Activated CD4-positive, alpha-beta memory T cell treated with anti-CD3 and anti-CD28 coated beads for 36 hours (primary cell): ENCODE measurements at places on chromosomes 4 and X. TPM values are rescaled to one million over a fixed set of nuclear protein-coding genes. Genes with fewer than 3 reads are reported as not detected.
A peak's percentile ranks its signal among the peaks of the same experiment; 100 is the strongest.

Gene FHIP1A
- total RNA-seq = 0.46 TPM

Gene VSIG1
- total RNA-seq = 1.1 TPM

Gene DSPP
- not detected for total RNA-seq

Gene TEX13C
- total RNA-seq = not detected

Gene RBM46
- total RNA-seq = not detected

Gene NLRP2B
- not detected for total RNA-seq

DNA sequence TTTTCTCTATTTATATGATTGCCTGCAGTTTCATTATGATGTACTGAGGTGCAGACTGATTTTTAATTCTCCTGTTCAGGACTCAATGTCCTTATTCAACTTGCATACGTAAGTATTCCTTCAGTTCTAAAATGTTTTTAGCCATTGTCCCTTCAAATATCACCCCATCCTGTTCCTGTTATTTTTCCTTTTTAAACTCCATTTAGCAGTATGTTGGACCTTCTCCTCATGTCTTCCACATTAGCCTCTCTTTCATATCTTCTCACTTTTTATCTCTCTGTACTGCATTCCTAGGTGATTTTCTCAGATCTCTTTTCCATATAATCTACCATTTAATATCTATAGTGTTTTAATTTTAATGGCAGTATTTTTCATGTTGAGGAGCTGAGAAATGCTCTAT is 317.7 kb downstream of the NR3C2 start:
- H3K27ac ChIP-seq = no peak overlapping the region
- H3K27me3 ChIP-seq = no peaks in the 10 kb centered on the region
- H3K36me3 ChIP-seq = peaks cover 47% of the 10 kb centered on the region
- DNase-seq = no peak
- no peaks in the 10 kb centered on the region for H3K4me1 ChIP-seq

- no peaks in the 10 kb centered on the region for H3K27me3 ChIP-seq
- H3K36me3 ChIP-seq = peaks cover 6% of the 10 kb centered on the region
- H3K4me1 ChIP-seq = peaks cover 32% of the 10 kb centered on the region
- DNase-seq = no peak
- peak overlapping the region; percentile 99 for H3K4me3 ChIP-seq
These were observed 750 bp downstream of the ARMCX5 start for GRCh38 chrX:102599951-102600579.

GRCh38 chr4:107333518-107333917 is 297.4 kb upstream of the DKK2 start:
- DNase-seq = no peak
- no peak overlapping the region for H3K4me3 ChIP-seq
- no peaks in the 10 kb centered on the region for H3K4me1 ChIP-seq

GRCh38 chrX:460823-461640 is 74.3 kb upstream of the PPP2R3B start:
- H3K27ac ChIP-seq = no peak overlapping the region
- no peak overlapping the region for H3K4me3 ChIP-seq
- no peaks in the 10 kb centered on the region for H3K36me3 ChIP-seq

- no peak overlapping the region for H3K4me3 ChIP-seq
- peaks cover 23% of the 10 kb centered on the region for H3K4me1 ChIP-seq
- no peaks in the 10 kb centered on the region for H3K27me3 ChIP-seq
- no peak overlapping the region for H3K27ac ChIP-seq
- DNase-seq = no peak
These were observed 325.9 kb downstream of the NR3C2 start for GRCh38 chr4:148116264-148116663.

GRCh38 chrX:153806999-153807575 is 12.6 kb downstream of the SSR4 start:
- H3K4me3 ChIP-seq = no peak overlapping the region
- H3K4me1 ChIP-seq = no peaks in the 10 kb centered on the region
- DNase-seq = no peak
- H3K27ac ChIP-seq = no peak overlapping the region

- DNase-seq = no peak
- H3K4me1 ChIP-seq = no peaks in the 10 kb centered on the region
- H3K27ac ChIP-seq = no peak overlapping the region
- H3K4me3 ChIP-seq = no peak overlapping the region
These were observed 339.7 kb downstream of the DMD start for GRCh38 chrX:32871636-32872035.

GRCh38 chr4:137451172-137451825 is 81.0 kb downstream of the PCDH18 start:
- H3K4me3 ChIP-seq = no peak overlapping the region
- H3K36me3 ChIP-seq = no peaks in the 10 kb centered on the region
- DNase-seq = no peak
- H3K27ac ChIP-seq = no peak overlapping the region
- no peaks in the 10 kb centered on the region for H3K27me3 ChIP-seq

DNA sequence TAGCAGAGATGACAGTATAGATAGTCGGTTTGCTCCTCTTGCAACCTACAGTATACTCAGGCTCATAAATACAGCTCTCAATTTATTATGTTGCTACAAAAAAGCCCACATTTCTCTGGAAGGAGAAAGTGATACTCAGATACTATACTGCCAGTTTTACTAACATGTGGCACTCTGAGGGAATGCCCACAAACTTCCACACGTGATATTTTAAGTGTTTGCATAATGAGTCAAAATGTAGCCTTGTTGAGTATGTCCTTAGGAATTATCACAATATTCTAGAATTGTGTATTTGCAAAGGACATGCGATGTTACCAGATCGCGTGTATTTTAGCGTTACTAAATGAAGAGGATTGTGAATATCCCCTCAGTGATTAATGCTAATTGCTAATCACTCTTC is 929.1 kb downstream of the STIM2 start:
- no peak for DNase-seq
- no peaks in the 10 kb centered on the region for H3K36me3 ChIP-seq
- H3K4me1 ChIP-seq = no peaks in the 10 kb centered on the region
- H3K4me3 ChIP-seq = no peak overlapping the region
- no peaks in the 10 kb centered on the region for H3K27me3 ChIP-seq
- no peak overlapping the region for H3K27ac ChIP-seq

DNA sequence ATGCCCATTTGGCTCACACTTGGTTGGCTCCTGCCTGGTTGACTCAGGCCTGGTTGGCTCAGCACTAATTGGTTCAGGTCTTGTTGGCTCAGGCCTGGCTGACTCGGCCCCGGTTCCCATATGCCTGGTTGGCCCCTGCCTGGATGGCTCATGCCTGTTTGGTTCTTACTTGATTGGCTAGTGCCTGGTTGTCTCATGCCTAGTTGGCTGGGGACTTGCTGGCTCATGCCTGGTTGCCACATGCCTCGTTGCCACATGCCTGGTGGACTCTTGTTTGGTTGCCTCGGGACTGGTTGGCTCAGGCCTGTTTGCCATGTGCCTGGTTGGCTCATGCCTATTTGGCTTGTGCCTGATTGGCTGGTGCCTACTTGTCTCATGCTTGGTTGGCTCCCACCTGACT is 103.7 kb downstream of the APOOL start:
- H3K27me3 ChIP-seq = no peaks in the 10 kb centered on the region
- H3K4me1 ChIP-seq = no peaks in the 10 kb centered on the region
- no peak overlapping the region for H3K4me3 ChIP-seq
- no peaks in the 10 kb centered on the region for H3K36me3 ChIP-seq
- DNase-seq = no peak

DNA sequence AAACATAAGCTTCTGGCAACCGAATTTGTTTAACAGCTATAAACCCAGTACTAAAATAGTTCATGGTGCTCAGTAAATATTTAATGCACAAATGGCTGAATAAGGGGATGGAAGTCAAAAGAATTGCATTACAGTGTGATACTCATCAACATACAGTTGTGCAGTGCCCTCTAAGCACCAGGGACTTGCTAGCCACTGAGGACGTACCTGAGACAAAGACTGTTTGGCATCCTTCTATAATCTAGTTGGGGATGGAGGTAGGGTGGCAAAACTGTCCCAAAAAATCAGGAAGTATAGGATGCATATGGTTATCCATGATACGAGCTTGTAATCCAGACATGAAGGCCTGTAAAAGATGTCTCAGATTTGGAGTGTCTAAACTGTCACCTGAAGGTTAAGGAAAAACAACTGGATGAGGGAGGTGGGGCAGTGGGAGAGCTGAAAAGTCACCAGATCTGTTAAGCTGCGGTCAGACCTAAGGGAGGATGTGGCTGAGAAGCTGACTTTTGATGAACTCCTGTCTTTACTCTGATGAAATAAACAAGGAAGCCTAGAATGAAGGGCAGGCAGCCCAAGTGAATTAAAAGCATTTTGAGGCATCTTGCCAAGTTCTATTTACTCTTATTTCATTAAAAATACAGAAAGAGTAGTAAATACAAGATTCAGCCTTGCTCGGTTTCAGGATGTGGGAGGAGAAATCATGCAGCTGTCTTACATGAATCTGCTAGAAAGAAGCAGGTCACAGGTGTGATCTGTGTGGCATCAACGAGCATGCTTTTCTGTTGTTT is 12.0 kb upstream of the CD38 start:
- peaks cover 2% of the 10 kb centered on the region for H3K27me3 ChIP-seq
- peak; percentile 65 for DNase-seq
- peaks cover 43% of the 10 kb centered on the region for H3K4me1 ChIP-seq
- H3K27ac ChIP-seq = peak overlapping the region; percentile 74

- H3K27me3 ChIP-seq = no peaks in the 10 kb centered on the region
- no peaks in the 10 kb centered on the region for H3K4me1 ChIP-seq
- no peak overlapping the region for H3K27ac ChIP-seq
These were observed 51.7 kb downstream of the GLRA2 start for GRCh38 chrX:14581081-14581480.

DNA sequence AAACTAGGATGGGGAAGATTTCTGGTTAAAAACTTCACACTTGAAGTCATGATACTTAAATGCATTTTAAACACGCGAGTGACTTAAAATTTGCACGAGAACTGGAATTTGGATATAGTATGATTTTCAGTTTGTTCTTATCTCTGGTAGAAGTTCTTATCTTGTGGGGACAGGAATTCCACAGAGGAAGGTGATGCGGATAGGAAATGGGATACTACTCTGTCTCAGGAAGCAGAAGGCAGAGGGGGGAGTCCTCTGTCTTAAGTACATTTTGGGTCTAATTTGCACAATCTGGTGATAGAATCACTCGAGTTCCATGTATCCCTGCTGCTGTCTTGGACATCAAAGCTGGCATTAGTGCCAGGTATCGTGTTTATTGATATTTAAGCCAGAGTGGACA is 53.3 kb downstream of the TLL1 start:
- H3K27ac ChIP-seq = no peak overlapping the region
- H3K27me3 ChIP-seq = no peaks in the 10 kb centered on the region
- H3K4me1 ChIP-seq = no peaks in the 10 kb centered on the region
- H3K4me3 ChIP-seq = no peak overlapping the region
- no peak for DNase-seq

DNA sequence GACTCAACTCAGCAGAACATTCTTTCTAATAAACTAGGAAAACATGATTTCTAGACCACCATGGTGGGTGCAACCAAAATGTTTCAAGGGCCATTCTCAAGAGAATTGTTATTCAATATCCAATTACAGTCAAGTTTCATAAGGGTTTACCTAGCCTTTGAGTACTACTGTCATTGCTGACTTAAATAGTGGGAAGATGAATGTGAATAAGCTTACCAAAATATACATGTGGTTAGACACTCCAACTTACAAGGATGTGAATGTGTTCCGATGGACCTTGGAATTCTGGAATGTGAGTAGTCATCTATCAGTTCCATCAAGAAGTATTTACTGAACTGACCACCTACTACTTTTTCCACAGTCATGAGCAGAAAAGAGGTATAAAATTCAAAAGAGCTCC is 16.9 kb downstream of the SH3RF1 start:
- no peaks in the 10 kb centered on the region for H3K4me1 ChIP-seq
- H3K36me3 ChIP-seq = no peaks in the 10 kb centered on the region
- no peak overlapping the region for H3K27ac ChIP-seq
- peaks cover 13% of the 10 kb centered on the region for H3K27me3 ChIP-seq
- DNase-seq = no peak

DNA sequence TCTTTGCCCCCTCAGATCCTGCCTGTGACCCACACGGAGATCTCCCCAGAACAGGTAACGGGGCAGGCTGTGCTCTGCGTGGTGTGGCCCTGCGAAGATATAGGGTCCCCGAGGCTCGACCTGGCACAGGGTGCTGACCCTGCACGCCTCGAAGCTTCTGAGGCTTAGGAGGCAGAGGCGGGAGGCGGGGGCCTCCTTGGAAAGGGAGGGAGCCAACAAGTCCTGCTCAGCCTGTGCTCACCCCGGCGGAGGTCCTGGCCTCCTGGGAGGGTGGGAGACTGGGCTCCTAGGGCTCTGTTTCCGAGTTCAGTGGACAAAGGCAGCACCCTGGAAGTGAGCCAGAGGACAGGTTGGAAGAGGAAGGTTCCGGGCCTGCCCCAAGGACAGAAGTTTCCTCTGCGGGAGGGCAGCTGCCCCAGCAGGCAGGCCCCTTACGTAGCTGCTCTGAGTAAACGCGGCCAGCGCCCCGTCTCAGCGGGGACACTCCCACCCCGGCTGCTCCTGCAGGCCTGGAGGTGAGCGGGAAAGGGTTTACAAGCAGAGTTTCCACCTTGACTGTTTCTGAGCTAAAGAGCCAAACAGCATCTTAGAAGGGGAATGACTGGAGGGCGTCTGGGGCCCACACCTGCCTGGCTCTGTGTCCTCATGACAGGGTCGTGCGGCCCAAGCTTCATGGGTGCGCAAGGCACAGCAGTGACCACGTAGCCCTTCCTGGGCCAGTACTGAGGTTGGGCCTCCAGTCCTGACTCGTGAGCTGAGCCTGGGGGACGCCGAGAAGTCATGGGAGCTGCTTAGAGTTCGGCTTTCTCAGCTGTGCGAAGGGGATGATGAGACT is 16.1 kb downstream of the TMEM175 start:
- no peak overlapping the region for H3K27ac ChIP-seq
- no peaks in the 10 kb centered on the region for H3K27me3 ChIP-seq
- DNase-seq = no peak

GRCh38 chr4:150033901-150034300 is 44.3 kb upstream of the DCLK2 start:
- no peak for DNase-seq
- H3K4me3 ChIP-seq = no peak overlapping the region
- no peak overlapping the region for H3K27ac ChIP-seq
- H3K36me3 ChIP-seq = no peaks in the 10 kb centered on the region
- H3K27me3 ChIP-seq = peaks cover 5% of the 10 kb centered on the region

DNA sequence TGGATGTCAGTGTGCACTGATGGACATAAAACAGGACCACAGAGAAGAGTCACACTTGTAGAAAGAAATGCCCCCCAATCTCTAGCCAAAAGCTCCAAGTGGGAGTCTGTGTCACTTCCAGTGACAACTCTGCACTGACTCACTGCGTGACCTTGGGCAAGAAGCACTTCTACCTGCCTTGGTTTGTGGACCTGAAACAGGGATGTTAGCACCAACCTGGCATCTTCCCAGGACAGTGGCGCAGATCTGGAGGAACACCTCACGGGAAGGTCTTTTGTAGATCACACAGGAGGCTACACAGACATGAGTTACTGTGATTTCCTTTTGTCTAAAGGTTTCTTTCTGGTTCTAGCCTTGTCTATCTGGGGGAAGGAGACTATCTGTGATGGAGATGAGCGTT is 80.5 kb upstream of the DHRSX start:
- no peak overlapping the region for H3K27ac ChIP-seq
- H3K4me1 ChIP-seq = peaks cover 9% of the 10 kb centered on the region
- no peak overlapping the region for H3K4me3 ChIP-seq
- H3K36me3 ChIP-seq = no peaks in the 10 kb centered on the region

GRCh38 chr4:39464886-39465501 is 6.1 kb downstream of the LIAS start:
- H3K27ac ChIP-seq = no peak overlapping the region
- H3K4me1 ChIP-seq = peaks cover 20% of the 10 kb centered on the region
- peaks cover 31% of the 10 kb centered on the region for H3K36me3 ChIP-seq
- DNase-seq = no peak
